ENCODE measurements at places on chromosomes 4 and X.

- DNase-seq = no peak
Observed at GRCh38 chr4:145340071-145340675, 141.5 kb upstream of the SMAD1 start.

DNA sequence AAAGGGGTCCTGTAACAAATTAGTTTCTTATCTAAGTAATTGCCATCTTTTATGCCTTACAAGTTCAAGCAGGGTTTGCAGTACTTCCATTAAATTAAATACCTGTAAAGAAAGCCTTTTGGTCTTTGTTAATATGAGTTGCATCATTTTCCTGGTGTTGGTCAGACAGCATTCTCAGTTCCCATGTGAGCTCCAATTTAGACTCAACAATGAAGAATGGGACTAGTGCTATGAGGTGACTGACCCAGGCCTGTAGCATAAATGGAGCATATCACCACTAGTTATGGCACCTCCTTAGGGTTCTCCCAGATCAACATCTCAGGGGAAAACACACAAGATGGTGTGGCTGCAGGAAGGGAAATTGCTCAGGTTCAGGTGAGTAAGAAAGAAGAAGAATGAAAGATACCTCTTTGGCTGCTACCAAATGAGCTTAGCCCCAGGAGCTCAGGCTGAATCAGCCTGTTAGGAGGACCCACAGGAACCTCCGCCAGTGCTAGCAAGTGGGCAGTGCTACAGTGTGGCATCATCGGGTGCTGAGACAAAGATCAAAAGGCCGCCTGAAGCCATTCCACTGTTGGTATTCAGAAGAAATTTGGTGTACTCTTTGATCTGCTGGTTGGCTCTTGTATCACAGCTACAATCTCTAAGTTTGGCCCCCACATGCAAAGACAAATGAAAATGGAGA is 1.8 kb downstream of the TTC29 start:
- DNase-seq = no peak

DNA sequence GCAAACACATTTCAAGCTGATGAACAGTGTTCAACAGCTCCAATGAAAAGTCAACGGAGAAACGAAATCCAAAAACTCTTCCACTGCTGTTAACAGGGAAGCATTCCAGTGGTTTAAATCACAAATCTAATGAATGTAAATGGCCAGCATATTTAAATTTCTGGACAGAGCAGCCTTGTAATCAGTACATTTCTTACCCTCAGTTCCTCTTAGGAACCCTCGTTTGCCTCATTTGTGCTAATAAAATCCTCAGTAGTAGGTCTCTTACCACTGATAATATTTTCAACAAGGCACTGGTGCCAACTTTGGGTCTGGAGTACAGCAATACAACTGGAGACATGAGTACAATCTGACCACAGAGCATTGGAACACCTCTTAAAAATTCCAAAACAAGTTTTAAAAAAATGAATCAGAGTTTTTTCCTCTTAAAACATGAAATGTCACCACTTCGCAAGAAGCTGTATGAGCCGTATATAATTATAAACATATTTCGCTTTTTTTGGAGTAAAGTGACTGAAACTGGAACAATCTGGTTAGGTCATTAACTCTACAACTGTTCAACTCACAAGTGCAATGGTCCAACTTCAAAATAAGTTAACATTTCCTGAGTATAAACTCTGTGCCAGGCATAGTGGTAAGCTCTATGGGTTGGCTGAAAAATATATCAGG is 211.2 kb downstream of the CPEB2 start:
- no peak for DNase-seq

DNA sequence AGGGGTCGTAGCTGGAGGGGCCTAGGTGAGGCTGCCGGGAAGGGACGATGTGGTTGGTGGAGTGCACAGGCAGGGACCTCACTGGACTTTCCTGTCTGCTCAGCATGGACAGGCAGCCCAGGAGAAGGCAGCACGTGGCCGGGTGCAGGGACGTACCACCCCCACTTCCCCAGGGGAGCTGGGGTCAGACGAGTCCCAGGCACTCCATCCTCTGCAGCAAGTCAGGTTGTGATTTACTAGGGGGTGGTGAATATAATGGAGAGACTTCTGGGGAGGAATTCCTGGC is 1.5 kb upstream of the CTBP1 start:
- no peak for DNase-seq

DNA sequence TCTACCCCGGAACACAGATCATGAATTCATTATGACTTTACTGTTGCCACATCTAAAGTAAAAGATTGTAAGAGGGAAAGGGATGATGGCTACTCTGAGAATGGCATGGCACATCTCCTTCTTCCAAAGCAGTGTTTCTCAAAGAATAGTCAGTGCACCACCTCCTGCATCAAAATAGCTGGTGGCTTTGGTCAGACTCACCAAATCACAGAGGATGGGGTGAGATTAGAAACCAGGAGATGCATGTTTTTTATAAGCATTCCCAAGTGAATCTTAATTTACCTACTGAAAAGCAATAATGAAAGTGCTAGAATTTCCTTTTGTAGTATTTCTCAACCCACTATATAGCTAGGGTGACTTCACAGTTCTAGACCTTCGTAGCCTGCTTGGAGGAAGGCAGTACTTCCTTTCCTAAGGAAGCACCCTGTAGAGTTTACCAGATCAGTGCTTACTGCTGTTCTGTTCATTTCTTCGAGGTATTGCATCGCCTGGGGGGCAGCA is 340.8 kb upstream of the KLF3 start:
- no peak for DNase-seq
